ENCODE measurements at places on chromosomes 3 and 15.
A peak's percentile ranks its signal among the peaks of the same experiment; 100 is the strongest.

DNA sequence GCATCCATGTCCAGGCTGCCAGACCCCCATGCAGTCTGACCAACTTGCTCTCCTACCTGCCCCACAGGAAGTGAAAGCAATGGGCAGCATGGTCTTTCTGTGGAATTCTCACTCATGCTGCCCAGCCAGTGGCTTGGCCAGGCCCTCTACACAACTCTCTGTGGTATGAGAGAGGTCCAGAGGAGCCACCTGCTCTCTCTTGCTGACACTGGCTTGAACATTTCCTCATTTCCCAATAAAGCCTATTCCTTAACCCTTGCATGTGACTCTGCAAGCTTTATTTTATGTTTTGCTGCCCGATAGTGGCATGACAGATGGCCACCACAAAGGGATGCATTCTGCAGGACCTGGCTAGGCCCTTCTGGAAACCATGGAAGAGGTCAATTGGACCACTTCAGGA is 53.8 kb downstream of the CCR1 start:
- DNase-seq = no peak

DNA sequence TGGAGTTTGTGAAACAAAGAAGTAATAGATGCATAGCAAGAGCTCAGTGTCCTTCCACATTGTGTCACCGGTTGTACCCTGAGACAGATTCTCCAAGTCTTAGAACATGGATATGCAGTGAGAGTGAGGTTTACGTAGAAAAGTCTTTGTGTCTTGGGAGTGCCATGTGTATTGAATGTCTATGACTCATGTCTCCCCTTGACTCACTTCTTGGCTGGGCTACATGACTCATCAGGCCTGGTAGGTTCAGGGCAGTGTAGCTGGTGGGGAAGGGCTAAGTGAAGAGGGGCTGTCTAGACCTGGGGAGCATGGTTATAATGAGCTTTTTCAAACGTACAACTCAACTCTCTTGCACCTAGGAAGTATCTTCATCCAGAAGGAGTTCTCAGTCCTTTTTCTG is 167.4 kb downstream of the GAP43 start:
- peak; percentile 36 for DNase-seq

- no peak for DNase-seq
Observed at GRCh38 chr3:192161661-192162060, 565.7 kb downstream of the FGF12 start.

DNA sequence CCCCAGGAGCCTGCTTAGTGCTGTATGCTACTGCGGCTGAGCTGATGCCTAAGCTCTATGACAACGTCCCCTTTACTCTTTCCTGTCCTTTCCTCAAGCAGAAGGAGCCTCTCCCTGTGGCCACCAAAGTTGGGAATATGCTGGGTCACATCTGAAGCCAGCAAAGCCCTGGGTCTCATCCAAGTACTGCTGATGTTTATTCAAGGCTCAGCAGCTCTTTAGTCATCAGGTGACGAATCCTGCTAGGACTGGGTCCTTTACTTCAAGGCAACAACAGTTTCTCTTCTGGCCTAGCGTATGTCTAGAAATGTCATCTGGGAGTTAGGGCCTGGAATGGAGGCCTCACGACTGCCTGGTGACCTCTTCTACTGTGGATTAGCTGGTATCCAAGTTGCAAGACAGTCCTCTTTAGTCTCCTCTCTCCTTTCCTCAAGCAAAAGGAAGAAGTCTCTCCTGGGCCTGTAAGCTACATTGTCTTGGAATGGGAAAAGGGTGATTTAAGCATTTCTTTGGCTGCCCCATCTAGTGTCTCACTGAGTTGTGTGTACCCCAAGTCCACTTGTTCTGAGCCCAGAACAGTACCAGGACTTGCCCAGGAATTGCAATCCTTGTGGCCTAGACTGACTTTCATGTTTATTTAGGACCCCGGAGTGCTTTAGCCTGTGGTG is 63.9 kb downstream of the TNFAIP8L3 start:
- DNase-seq = no peak

GRCh38 chr3:129002573-129003569 is 1.8 kb downstream of the EFCC1 start:
- no peak for DNase-seq

- DNase-seq = no peak
Observed at GRCh38 chr3:166498446-166498845, 661.2 kb upstream of the BCHE start.

- DNase-seq = no peak
Observed at GRCh38 chr3:99644017-99644416, 5.6 kb downstream of the COL8A1 start.

GRCh38 chr3:10534066-10534465 is 28.7 kb upstream of the ATP2B2 start:
- DNase-seq = no peak

DNA sequence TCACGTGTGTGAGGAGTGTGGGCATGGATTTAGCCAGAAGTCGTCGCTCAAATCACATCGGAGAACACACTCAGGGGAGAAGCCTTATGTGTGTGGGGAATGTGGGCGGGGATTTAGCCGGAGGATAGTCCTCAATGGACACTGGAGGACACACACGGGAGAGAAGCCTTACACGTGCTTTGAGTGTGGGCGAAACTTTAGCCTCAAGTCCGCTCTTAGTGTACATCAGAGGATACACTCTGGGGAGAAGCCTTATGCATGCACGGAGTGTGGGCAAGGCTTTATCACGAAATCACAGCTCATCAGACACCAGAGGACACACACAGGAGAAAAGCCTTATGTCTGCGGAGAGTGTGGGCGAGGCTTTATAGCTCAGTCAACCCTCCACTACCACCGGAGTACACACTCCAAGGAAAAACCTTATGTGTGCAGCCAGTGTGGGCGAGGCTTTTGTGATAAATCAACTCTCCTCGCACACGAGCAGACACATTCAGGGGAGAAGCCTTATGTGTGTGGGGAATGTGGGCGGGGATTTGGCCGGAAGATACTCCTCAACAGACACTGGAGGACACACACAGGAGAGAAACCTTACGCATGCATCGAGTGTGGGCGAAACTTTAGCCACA is 28.1 kb downstream of the ZNF589 start:
- no peak for DNase-seq

DNA sequence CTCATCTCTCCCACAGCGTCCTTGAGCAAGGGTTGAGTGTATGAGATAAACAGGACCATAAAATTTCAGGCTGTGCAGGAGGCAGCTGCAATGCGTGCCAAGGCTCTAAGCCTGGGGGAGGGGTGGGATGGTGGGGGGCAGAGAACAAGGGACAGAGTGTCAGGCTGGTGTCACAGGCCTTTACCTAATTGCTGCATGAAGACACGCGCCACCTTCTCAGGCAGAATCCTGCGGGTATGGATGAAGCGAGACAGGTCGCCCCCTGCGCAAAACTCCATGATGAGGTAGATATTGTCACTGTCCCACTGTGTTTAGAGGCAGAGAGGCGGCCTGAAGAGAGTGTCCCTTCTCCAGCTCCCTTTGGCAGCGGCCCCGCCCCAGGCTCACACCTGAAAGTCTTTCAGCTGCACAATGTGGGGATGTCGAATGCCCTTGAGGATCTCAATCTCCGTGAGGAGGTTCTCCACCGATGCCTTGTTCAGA is 1.0 kb downstream of the ULK3 start:
- DNase-seq = no peak

- DNase-seq = no peak
Observed at GRCh38 chr15:85500729-85501128, 120.3 kb downstream of the AKAP13 start.

DNA sequence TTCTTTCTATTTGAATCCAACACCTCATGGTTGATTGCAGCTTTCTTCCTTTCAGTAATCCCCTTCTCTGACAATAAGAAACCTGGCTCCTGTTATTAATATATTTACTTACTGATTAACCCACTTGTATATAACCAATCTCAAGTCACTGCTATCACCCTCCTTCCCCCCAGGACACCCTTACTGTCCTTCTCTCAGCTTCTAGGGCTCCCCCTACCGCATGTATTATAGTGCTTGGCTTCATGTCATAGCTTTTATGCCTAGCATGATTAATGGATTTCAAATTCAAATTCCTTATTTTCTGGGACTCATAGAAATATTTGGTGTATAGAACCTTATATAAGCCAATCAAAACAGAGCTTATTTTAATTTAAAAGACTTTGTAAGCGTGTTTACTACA is 75.7 kb upstream of the BNIP2 start:
- no peak for DNase-seq

GRCh38 chr3:109336291-109336861 is 970 bp downstream of the DPPA4 start:
- DNase-seq = no peak

DNA sequence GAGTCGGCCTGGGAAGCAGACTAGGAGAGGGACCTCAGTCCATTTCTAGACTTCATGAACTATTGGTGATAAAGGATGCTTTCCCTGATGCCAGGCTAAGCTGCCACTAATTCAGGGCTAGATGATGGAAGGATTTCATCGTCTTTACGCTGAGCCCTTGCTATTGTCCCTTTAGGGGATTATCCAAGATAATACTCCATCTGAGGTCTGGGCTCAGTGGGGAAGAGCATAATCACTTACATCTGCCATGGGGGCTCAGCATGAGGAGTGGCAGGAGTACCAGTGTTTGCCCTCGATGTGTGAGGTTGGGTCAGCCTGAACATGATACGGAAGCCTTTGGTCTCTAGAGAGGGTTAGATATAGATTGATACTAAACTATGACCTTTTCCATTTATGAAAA is 47.3 kb downstream of the PTPRG start:
- DNase-seq = no peak

GRCh38 chr15:88956263-88956662 is 43.1 kb upstream of the MFGE8 start:
- DNase-seq = no peak

DNA sequence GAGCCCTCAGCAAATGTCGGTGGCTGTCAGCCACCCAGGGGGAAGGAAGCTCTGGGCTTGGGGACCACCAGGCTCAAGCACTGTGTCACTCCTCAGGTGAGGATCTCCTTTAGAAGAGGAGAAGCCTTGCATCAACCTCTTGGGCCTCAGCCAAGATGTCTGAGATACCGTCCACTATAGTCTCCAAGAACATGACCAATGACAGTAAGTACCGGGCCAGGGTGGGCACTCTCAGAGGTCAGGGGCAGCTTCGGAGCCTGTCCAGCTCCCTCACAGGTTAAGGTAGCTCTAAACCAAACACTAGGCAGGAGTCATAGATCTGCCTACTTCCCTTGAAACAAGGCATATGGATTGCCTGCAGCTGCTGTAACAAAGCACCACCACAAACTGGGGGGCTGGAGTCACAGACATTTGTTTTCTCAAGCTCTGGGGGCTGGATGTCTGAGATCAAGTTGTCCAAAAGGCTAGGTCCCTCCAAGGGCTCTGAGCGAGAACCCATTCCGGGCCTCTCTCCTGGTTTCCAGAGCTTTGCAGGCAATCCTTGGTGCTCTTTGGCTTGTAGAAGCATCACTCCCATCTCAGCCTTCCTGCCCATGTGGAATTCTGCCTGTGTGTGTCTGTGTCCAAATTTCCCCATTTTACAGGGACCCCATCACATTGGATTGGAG is 1.3 kb downstream of the CFAP100 start:
- DNase-seq = no peak

- no peak for DNase-seq
Observed at GRCh38 chr15:88022716-88023115, 233.8 kb downstream of the NTRK3 start.

- no peak for DNase-seq
Observed at GRCh38 chr3:57791245-57791644, 35.1 kb downstream of the SLMAP start.

DNA sequence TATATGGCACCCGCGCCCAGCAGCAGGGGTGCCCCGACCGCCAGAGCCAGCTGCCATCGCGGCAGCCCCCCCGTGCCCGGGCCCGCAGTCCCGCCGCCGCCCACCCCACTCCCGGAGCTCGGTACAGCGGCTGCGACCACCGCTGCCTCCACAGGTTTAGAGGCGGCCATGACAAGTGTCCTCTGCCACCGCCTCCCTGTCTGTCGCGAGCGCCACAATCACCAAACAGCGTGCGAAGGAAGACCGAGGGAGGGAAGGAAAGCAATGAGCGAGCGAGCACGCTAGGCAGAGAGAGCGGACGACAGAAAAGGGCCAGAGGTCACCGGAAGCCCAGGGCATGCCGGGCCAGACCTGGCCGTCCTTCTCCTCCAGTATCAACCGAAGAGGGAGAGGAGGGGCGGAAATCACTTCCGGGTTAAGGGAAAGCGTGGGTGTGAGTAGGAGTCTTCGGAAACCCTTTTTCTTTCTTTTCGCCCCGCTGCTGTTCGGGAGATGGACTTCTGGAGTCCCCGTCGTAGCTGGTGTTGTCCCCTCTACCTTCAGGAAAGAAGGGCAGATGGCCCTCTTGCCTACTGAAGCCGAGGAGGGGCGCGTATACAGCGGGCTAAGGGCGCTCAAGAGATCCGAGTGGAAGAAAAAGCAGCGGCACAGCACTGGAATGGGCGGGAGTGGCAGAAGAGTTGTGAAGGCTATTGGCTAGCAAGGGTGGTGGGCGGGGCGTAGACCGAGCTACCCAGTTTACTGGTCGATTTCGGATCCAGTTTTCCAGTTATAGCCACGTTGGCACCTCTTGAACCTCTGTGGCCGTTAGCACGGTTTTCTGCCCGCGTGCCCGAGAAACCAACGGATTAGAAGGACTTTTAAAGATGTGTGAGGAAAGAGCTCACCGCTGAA is at the start of the genes LNP1 and TOMM70:
Gene LNP1 (plus strand): TSS at position 760 of the 894 bp plus-strand sequence. CDS start 28,191 bp downstream, outside the sequence.
Gene TOMM70 (minus strand): TSS at position 310 of the 894 bp plus-strand sequence. CDS start 140 bp downstream, at position 170.
- peak; percentile 89 for DNase-seq

DNA sequence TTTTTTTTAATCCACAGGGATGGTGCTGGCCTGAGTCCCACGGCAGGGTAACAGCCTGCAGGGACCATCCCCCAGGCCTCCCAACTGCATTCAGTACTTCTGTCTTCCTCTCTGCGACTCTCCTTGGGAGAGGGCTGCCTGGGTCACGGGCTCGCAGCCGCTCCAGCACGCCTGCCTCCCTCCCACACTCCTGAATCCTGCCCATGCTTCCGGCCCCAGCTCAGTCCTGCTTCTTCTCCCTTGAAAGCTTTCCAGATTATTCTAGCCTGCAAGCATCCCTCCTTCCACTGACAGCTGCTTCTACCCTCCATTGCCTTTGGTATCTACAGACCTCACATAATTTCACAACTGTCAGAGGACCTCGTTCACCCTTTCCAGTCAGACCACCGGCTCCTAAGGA is 32.4 kb downstream of the MEGF11 start:
- no peak for DNase-seq

Measured in activated gamma-delta T cell treated with anti-CD3 and anti-CD28 coated beads, Interleukin-2, amount 50 U/mL, for 16 hours (primary cell).